ENCODE measurements at places on chromosomes 2 and 18.

DNA sequence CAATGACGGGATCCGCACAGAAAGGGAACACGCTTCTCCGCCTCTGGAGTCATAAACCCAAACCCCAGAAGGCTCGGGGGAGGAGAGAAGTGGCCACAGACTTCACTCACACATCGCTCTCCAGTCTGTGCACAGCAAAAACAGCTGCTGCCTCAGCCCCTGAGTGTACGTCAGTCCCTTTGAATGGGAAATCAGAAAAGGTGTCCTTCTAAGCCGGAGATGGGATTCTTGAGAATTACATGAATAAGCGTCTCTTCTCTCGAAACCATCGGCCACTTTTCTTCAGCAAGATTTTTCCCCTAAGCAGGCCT, 78.3 kb downstream of the PDCL3 start:
- DNase-seq, result no peak

DNA sequence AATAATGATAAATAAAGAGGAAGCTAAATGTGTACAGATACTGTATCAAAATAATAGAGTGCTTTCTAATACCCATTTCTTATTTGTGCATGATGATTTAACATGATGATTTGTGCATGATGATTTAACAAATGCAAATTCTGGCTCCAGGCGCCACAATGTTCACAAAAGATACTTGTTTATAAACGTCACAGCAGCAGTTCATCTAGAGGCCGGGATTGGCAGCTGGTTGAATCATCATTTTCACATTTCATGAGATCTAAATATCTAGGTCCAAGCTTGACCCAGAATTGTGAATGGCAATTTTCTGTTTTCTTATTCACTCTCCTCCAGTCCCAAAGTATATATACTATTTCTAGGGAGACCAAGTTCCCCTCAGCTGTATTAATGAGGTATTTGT, 322.0 kb downstream of the SUCLG1 start:
- DNase-seq, result no peak

- no peak for DNase-seq
Measured at GRCh38 chr2:237860273-237860935, 981 bp downstream of the RAMP1 start.

DNA sequence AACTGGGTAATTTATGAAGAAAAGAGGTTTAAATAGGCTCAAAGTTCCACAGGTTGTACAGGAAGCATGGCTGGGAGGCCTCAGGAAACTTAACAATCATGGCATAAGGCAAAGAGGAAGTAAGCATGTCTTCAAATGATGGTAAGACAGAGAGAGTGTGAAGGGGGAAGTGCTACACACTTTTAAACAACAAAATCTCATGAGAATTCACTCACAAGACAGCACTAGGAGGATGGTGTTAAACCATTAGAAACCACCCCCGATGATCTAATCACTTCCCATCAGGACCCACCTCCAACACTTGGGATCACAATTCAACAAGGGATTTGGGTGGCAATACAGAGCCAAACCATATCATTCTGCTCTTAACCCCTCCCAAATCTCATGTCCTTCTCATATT, 34.9 kb downstream of the CFAP210 start:
- no peak for DNase-seq

DNA sequence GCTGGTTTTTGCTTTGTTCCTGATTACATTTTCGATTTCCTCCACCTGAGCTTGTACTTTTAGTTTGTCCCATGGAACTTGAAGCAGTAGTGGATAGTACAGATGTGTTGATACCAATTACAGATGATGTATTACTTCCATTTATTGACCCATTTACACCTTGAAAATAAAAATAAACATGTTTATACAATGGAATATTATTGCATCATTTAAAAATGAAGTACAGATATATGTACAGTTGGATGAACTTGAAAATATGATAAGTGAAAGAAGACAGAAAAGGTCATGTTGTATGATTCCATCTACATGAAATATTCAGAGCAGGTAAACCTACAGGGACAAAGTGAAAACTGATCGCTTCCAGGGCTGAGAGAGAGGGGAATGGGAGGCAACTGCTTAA, 160.3 kb upstream of the WDSUB1 start:
- no peak for DNase-seq

DNA sequence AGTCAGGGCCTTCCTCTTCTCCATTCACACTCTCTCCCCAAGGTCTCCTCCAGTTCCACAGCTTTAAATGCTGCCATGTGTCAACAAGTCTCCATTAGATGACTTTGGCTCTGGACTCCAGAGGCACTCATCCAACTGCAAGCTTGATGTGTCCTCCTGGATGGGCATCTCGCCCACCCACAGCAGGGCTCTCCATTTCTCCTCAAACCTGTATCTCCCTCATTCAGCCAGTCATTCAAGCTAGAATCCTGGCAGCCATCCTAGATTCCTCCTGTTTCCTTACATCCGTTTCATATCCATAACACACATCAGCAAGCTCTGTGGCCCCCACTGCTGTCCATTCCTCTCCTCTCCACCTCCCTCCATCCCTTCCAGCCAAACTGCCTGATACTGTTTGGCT, 88.4 kb upstream of the AFF3 start:
- DNase-seq, result no peak

DNA sequence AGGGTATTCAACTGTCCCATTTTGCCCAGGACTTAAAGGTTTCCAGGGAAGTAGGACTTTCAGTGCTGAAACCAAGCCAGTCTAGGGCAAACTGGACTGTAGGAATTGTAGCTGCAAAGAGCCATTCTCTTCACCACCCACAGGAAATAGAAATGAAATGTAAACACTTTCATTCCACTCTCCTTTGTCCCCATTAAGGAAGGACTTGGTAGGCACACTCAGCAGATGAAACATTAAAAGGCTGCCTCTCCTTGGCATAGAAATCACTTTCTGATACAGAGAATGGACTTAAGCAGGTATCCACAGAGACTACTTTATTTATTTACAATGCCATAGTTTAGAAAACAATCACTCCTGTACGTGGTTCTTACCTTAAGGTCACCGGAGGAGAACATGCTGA, 102.9 kb upstream of the CCDC195 start:
- DNase-seq, result no peak

DNA sequence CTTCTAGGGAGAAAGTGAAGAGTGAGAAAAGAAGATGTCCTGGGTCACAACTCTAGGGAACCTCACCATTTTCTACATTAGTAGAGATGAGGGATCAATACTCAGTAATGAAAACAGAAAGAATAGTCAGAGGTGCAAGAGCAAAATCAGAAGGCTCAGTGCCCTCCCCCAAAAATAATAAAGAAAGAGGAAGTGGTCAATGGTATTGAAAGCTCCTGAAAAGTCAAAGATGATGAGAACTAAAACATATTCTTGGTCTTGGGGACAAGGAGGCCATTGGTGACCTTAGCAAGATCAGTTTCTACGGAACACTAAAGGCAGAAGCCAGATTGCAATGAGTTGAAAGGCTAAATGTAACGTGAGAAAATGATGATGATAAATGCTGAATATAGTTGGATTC, 24.5 kb upstream of the MYO1B start:
- no peak for DNase-seq

DNA sequence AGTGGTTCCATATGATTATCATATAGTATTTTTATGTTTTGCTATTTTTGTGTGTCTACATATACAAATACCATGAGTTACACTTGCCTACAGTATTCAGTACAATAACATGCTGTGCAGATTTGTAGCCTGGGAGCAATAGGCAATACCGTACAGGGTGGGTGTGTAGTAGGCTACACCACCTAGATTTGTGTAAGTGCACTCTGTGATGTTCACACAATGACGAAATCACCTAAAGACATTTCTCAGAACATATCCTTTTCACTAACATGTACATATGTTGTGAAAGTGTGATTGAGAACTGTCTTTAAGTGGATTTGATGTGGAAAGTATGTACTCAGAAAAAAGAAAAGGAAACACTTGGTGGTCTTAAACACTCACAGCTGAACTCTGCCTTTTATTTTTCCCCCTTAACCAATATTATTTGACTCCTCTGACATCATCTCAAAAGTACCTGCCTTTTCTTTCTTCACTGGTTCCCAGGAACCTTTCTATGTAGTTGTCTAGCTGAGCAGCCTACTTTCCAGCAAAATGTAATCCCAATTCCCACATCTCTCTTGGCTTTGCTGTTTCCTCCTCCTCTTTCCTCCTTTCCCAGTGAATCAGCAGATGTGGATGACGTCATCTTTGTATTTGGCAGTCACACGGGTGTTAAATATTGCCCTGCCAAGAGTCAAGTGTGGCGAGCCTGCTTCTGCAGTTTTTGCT, 47.7 kb downstream of the OSBPL6 start:
- peak; percentile 82 for DNase-seq

DNA sequence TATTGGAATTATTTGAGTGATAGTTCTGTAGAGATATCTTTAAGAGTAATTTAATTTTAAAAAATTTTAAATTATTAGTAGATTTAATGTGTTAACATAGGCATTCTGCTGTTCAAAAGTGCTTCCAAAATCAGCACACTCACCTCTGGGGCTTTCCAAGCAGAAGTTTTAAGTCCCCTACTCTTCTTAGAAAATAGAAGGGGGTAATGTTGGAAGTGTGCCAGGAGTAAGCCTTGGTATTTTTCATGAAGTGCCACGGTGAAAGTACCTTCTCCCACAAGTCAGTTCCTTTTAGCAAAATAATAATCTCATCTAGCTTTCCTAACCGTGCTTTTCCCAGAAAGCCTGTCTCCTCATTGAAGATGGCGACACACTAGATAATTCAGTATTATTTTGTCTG, 3.9 kb upstream of the TNFRSF11A start:
- no peak for DNase-seq

DNA sequence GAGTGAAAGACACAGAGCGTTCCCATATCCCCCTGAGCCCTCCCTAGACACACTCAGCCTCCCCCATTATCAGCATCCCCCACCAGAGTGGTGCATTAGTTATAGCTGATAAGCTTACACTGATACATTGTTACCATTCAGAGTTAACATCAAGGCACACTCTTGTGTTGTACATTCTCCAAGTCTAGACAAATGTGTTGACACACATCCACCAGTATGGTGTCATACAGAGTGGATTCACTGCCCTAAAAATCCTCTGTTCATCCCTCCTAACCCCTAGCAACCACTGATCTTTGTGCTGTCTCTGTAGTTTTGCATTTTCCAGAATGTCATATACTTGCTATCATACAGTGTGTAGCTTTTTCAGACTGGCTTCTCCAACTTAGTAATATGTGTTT, 78.0 kb upstream of the RPL31 start:
- DNase-seq, result no peak

GRCh38 chr18:79217979-79218604, 148.9 kb downstream of the ATP9B start:
- peak; percentile 40 for DNase-seq

DNA sequence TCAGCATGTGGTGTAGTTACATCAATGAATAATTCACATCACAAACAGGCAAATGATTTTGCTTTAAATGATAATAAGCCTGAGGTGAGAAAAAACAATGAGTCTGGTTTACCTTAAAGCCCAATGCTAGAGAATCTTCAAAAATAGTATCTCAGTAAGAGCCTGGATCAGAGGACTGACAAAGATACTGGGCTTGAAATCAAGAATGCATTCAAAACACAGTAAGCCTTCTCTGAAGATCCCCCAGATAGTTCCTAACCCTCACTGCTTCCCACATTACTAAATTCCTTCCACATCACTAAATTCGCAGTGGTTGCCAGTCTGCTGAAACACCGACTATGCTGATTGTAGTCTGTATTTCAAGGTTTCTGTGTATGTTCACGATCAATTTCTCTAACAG, 514.9 kb downstream of the SUCLG1 start:
- no peak for DNase-seq

GRCh38 chr18:77096936-77097886, 35.4 kb downstream of the MBP start:
- DNase-seq, result no peak

DNA sequence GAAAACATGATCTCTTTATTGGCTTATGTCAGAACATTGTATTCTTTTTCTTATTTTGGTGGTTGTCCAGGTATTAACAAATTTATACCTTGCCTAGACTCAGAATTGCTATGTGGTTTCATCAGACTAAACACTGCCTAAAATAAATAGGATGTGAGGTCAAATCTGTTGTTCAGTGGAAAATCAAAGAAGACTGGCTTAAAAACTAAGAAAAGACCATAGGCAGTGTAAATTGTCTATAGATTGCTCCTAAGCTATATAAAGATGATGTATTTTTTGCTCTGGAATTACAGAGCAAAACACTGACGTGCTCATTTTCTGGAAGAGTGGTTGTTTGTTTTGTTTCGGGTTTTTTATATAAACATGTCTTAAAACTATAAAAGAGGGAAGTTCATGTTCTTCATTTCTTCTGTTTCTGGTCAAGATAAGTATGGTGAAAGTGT, 266.0 kb downstream of the ALPK2 start:
- DNase-seq, result no peak

GRCh38 chr2:78202366-78202765, 680.2 kb upstream of the LRRTM4 start:
- no peak for DNase-seq

DNA sequence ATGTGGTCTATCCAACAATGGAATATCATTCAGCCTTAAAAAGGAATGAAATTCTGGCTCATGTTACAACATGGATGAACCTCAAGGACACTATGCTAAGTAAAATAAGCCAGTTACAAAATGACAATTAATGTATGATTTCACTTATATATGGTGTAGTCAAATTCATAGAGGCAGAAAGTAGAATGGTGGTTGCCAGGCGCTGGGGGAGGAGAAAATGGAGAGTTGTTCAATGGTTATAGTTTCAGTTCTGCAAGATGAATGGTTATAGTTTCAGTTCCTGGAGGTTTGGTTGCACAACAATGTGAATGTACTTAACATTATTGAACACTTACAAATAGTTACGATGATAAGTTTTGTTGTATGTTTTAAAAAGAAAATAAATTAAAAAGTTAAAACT, 79.2 kb upstream of the IL1R2 start:
- DNase-seq, result no peak

- no peak for DNase-seq
Measured at GRCh38 chr2:139805441-139805840, 1025.3 kb upstream of the NXPH2 start.

GRCh38 chr18:10518595-10519255, 7.1 kb upstream of the NAPG start:
- peak; percentile 13 for DNase-seq

- DNase-seq, result peak; percentile 73
Measured at GRCh38 chr2:172710584-172711047, 25.0 kb upstream of the RAPGEF4 start.

DNA sequence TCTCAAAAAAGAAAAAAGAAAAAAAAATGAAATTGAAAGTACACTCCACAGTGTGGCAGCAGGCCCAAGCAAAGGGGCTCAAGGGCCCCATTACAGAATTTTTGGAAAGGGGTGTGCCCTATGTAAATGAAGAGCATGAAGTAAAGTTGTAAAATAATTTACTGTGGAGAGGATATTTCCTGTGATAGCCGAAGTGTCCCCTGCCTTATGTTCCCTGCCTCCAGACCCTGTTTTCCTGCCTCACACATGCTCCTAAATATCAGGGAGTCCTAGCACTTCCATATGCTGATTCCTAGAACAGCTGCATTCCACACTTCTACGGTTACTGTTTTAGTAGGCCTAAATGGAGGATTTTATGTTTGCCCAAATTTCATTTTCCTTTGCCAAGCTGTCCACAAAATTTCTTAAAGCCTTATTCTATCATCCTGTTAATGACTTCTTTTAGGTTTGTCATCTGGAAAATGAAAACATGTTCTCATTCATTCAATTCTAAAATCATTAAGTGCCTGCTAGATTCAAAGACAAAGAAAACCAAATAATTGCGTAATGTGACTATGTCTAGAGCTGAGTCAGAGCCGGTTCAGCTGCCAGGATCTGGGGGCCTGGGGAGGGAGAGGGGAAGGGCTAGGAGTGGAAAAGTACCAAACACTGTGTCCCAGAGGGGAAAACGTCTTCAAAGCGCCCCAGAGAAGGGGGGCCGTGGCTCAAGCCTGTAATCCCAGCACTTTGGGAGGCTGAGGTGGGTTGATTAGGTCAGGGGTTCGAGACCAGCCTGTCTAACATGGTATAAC, 25.9 kb upstream of the IMPA2 start:
- peak; percentile 83 for DNase-seq
